ENCODE measurements at places on chromosomes 16 and 17. TPM values are rescaled to one million over a fixed set of nuclear protein-coding genes. Genes with fewer than 3 reads are reported as not detected.

GRCh38 chr17:47816947-47817346, 4.6 kb downstream of the OSBPL7 start:
- DNase-seq = no peak

DNA sequence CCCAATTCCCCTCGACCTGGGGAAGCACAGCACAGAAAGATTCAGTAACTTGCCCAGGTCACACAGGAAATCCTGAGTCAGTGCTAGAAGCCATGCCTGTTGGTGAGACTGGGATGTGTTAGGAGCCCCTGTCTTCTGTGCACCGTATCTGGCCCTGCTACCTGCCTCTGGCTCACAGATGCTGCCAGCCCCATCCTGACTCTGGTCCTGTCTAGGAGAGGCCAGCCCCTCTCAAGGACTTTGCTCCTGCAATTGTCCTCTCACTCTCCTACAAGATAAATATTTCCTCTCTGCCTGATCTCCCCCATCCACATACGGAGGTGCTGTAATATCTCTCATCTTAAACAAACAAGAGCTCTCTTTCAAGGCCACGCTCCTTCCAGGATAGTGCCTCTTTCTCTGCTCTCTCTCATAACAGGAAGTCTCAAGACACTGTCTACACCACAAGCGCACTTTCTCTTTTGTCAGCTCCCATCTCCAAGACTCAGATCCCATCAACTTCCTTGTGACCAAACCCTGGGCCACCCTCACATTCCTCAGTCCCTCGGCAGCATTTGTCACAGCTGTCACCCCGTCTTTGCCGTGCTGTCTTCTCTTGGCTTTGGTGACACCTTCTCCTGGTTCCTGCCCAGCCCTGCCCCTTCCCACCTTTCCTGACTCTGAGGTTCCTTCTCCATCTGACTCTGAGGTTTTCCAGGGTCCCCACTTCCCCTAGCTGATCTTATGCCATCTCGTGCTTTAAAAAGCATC, 1.9 kb downstream of the SLC13A2 start:
- no peak for DNase-seq

DNA sequence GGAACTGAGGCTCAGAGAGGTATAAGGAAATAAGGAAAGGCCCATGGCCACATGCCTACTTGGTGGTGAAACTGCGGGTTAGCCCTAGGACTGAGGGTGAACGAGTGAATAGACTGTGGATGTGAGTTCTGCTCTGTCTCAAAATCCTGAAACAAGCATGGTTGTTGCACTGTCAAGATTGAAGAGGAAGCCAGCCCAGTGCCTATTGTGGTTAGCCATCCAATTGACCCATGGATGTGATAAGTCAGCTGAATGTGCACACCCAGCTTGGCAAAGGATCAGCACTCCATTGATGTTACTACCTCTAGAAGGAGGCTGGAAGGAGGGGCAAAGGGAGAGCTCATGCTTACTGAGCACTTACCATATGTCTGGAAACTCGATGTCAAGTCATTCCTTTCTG, 4.5 kb downstream of the TMEM114 start:
- no peak for DNase-seq

Gene ASGR2
- total RNA-seq = 1.4 TPM

Gene DCAKD
- total RNA-seq = 34.6 TPM
